ENCODE measurements at places on chromosomes 3 and 15.

DNA sequence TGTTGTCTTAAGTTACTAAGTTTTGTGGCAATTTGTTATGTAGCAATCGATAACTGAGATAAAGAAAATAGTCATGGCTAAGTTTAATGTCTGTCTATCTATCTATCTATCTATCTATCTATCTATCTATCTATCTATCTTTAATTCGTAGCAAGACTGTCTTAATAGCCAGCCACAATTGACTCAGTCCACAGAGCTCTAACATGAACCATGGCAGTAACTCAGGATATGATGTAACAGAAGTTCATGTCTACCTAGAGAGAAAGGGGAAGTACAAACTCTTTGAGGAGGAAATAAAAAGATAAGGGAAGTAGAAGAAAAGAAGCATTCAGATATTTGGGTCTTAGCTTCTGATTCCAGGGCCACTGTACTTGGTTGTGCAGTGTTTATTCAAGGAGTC is 61.5 kb upstream of the FNDC3B start:
- DNase-seq = no peak

DNA sequence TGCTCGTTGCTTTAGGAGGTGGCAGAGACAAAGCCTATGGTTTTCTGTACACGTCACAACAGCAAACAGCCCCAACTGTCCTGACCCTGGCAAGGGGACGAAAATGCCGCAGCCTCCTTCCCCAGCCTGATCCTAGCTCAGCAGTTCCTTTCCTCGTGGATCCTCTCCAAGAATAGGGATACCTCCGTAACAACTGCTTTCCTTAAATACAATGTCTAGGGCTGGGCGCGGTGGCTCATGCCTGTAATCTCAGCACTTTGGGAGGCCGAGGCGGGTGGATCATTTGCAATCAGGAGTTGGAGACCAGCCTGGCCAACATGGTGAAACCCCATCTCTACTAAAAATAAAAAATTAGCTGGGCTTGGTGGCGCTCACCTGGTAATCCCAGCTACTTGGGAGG is 17.0 kb downstream of the MAP6D1 start:
- no peak for DNase-seq

DNA sequence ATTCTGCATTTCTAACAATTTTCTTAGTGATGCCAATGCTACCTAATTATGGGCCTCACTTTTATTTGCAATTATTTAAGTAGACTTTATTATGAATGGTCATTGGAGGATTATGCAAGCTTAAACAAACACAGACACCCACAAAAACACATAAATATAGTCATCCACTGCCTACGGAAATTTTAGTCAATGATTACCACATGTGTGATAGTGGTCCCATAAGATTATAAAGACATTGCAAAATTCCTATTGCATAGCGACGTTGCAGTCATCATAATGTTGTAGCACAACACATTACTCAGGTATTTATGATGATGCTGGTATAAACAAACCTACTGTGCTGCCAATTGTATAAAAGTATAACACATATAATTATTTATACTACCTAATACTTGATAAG is 247.8 kb upstream of the ALCAM start:
- no peak for DNase-seq

- DNase-seq = no peak
These were observed 69.9 kb downstream of the SYNM start for GRCh38 chr15:99174567-99175395.

DNA sequence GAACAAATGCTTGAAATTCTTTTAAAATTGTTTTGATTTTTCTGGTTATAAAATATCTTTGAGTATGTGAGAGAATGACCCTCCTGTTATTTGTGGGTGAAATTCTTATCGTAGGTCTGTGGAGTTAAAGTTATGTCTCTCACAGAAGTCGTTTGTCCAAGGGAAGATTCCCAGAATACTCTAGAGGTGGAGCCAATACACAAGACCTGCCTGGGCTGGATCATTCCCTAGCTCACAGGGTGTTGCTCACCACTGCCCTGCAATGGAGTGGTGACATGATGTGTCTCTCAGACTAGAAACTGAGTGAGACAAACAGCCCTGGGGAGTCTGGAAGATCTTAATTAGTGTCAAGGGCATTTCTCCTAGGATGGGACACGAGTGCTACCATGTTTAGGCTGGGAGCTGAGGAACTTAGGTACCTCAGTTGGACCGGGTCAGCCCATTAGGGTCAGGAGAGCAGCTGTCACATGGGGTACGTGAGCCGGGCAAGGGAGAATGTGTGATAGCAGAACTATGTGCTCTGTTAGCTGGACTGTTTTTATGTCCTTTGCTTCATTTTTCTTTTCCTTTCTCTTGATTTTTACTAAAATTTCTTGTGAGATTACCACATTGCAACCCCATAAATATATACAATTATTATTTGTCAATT is 53.6 kb upstream of the MYO5C start:
- DNase-seq = no peak

GRCh38 chr3:149954812-149955211 is 15.9 kb downstream of the PFN2 start:
- DNase-seq = no peak

- DNase-seq = peak; percentile 92
These were observed 35.9 kb downstream of the HMCES start for GRCh38 chr3:129314386-129315222.

- DNase-seq = peak; percentile 21
These were observed 447.3 kb upstream of the KCNMB2 start for GRCh38 chr3:178088963-178089362.

GRCh38 chr15:48861813-48862431 is 16.0 kb upstream of the EID1 start:
- DNase-seq = peak; percentile 27

DNA sequence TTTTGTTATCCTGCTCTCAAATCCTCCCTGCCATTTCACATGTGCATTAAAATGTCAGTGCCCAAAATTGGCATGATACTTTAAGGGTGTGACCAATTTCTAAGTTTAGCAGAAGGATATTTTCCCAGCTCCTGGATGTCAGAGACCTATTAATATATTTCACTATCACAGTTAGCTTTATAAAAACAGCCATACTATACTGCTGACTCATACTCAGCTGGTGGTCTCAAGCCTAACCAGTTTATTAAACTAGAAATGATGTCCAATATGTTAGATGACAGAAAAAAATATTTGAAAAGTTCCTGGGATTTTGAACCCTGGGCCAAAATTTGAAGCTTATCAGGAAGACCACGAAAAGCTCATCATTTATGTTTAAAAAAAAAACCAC is 60.9 kb upstream of the ZNF280D start:
- no peak for DNase-seq
